SW 1271 (cell line): ENCODE measurements at places on chromosomes 7 and 10.

DNA sequence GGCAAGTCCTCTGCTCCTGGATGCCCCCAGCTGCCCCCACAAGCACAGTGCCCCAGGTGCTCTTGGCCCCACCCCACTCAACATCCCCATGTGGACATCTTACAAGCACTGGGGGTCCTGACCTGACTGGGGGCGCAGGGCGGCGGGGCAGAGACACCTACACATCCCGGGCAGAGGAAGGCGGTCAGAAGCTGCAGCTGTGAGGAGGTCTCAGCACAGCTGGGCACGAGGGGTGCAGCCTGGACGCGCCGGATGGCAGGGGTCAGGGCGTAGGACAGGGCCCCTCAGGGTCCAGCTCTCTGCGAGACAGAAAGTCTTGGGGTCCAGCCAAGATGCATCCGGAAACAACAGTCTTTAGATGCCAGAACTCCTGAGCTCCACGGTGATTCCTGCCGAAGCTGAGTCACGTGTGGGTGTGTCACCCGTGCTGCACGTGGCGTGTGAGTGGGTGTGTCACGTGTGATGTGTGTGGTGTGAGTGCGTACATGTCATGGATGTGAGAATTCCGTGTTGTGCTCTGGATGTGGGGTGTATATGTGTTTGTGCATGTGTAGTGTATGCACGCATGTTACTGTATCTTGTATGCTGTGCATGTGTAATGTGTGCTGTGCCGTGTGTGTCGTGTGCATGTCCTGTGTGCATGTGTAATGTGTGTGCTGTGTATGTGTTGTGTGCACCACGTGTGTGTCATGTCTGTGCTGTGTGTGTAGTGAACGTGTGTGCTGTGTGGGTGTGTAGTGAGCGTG lies 5.1 kb downstream of the VENTX start:
- no peak for DNase-seq

DNA sequence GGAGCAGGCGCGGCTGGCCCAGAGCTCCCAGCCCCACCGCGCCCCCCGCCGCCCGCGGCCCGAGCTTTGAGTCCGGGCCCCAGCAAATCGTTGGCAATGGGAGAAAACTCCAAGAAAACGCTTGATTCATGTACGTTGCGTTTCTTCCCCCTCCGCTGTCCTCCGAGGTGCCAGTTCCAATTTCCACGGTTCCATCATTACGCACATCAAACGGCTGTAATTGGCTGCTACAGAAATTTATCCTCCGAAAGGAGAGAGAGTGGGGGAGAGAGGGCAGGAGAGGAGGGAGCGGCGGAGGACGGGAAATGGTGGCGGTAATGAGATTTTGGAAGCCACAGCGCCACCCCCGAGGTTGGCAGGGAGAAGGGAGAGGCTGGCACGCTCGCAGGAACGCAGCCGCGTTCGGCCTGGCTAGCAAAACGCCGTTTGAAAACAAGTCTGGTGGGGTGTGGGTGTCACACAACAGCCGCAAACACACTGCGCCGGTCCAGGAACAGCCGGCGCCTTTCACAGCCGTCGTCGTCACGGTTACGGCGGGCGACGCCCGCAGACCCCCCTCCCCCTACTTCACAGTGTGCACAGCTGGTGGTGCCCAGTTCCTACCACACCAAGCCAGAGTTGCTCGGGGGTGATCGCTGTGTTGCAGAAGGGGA lies 57.5 kb downstream of the UNCX start:
- DNase-seq, result no peak

- DNase-seq, result no peak
Observed at GRCh38 chr7:110922906-110923305, 168.0 kb upstream of the LRRN3 start.

DNA sequence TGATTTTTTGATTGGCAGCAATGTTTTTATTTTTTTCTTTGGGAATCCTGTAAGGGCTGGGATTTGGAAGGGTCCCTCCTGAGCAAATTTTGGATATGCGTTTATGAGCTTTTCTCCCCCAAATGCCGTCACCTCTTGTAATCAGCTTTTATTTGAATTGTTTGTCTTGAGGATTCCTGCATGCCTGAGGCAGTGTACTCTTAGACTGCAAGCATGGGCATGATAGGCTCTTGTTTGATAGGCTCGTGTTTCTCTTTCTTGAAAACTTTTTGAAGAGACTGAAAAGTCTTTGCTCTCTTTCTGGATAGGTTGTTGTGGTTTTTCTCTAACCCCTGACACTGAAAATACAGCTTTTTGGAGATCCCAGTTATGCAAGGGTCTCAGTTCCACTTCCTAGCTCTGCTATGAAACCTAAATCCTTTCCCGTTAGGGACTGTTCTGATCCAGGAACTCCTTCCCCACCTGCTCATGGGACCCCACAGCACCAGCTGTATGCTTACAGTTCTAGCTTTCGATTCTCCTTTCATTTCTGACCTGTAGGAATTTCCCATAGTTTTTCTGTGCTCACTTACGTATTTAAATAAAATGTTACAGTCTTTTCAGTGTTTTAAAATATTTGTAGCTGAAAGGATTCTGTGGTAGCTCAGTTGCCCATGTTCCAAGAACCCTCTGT lies 17.2 kb downstream of the TSPAN13 start:
- DNase-seq, result no peak

- DNase-seq, result no peak
Observed at GRCh38 chr10:36048236-36048635, 406.1 kb upstream of the FZD8 start.

DNA sequence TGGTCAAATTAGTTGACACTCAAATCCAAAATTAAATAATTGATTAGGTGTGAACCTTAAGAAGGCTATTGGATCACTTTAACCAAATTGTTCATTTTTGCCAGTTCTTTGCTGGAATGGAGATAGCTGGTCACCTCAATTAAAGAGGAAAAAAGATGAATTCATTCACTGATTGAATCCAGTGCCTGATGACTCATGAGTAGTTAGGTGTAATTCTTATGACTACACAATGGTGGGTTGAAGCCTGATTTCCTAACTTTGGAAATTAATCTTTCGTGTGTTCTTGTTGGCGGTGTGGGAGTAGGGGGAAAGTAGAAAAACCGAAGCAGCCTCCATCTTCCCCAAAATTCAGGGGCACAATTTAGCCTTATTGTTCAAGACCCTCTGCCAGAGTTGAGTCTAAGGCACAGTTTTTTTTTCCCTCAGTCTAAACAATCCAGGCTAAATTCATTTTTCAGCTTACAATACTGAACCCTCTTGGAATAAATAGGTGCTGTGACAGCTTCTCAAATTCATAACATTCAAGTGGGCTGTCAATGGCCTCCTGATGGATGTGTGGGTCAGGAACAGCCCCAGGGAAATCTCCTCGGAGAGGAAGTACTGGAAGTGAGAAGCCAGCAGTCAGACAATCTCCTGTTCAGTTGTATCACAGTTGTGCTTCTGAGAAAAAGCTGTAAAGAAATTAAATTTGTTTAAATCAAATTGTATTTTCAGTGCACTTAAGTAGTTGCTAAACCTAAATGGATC lies 356.6 kb downstream of the BBS9 start:
- no peak for DNase-seq

GRCh38 chr7:151705636-151706276 lies 171.2 kb downstream of the PRKAG2 start:
- DNase-seq, result peak; percentile 22

DNA sequence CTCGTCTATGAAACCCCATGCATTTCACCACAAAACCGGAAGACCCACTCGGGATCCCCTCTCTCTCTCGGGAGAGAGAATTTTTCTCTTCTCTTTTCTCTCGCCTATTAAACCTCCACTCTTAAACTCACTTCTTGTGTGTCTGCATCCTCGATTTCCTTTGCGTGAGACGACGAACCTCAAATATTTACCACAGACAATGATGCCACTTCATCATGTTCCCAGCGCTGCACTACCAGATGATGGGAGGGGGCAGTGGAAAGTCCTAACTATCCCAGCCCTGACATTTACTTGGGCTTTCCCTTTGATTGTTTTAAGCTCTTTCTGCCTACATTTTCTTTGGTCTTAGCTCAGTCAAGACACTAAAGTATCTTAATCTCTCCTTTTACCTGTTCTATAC lies 906.7 kb downstream of the GRID1 start:
- DNase-seq, result no peak

DNA sequence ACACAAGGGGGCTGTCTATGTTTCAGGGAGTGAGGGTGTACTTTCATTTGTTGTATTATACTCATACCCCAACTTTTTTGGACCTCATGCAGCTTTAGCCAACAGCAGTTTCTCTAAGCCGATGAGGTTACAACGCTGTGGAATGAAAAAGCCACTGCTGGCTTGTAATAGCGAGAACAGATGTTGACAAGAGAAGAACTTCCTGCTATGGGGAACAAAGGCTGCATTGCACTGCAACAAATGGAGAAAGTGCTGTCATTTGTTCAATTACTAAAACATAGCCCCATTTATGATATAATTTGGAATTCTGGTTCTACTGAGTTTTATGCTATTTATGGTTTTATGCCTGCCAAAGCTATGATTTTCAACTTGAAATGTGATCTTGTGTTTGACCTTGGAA lies 104.2 kb upstream of the TMEM72 start:
- no peak for DNase-seq

DNA sequence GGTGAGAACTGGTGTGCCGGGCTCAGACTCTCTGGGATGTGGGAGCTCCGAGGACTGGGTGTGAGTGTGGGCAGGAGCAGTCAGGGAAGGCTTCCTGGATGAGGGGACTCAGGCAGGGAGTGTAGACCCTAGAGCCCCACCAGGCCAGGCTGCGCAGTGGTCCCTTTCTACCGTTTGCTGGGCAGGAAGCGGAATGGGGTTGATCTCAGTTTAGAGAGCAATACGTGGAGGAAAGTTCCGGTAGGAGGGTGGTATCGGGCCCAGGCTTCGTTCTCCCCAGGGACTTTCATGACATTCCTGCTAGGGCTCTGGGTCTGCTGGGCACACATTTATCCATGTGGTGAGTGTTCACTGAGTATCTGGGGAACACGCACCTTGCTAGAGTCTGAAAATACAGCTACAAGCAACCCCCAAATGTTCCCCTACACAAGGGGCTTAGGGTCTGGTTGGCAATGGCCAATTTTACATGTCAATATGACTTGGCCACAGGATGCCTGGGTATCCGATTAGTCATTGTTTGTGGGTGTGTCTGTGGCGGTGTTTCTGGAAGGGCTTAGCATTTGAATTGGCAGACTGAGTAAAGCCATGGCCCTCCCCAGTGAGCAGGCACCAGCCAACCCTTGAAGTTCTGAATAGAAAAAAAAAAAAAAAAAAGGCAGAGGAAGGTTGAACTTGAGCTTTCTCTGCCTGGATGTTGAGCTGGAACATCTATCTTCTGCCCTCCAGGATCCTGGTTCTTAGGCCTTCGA lies 20.8 kb downstream of the GHRHR start:
- no peak for DNase-seq

GRCh38 chr10:114632869-114633715 lies 25.0 kb downstream of the ABLIM1 start:
- DNase-seq, result peak; percentile 71

GRCh38 chr7:103702454-103702853 lies 256.4 kb upstream of the SLC26A5 start:
- no peak for DNase-seq

DNA sequence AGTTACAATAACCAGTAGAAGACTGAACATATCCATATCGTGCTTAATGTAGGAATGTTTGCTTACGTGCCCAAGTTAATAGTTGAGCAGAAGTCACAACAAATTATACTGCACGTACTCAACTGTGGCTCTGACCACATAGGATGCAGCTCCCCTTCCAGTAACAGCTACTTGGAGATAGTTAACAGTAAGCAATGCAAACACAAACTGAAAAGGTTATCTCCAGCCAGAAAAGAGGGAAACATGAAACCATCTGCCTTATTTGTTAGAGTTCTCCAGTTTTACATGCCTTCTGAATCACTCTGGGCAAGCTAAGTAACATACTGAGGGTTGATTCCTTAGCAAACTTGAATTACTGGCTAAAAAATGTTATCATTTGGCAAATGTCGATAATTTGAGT lies 9.8 kb downstream of the DHX32 start:
- DNase-seq, result no peak

- DNase-seq, result no peak
Observed at GRCh38 chr10:44332465-44332864, 52.4 kb downstream of the CXCL12 start.

- no peak for DNase-seq
Observed at GRCh38 chr10:44781131-44781530, 130.0 kb upstream of the TMEM72 start.

- DNase-seq, result no peak
Observed at GRCh38 chr7:125567686-125568085, 638.1 kb upstream of the POT1 start.

DNA sequence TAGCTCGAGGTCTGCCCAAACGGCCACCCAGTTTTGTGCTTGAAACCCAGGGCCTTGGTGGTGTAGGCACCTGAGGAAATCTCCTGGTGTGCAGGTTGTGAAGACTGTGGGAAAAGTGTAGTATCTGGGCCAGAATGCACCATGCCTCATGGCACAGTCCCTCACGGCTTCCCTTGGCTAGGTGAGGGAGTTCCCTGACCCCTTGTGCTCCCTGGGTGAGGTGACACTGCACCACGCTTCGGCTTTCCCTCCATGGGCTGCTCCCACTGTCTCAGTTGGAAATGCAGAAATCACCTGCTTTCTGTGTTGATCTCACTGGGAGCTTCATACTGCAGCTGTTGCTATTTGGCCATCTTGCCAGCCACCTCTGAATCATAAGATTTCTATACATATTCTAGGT lies 62.4 kb upstream of the CDK6 start:
- no peak for DNase-seq

DNA sequence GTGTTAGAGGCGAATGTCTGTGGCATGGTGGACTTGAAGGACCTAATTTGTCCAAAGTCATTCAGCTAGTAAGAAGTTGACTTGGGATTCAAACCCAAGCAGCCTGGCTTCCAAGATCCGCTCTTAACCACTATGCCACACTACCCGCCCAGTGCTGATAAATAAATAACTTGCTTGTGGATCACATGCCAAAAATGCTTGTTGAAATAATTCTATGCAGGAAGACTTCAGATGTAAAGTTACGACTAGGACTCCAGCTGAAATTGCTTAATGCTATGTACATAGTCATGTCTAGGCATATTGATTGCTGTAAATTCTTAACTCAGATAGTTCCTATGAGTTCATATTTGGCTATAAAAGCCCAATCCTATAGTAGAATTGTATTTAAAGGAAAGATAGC lies 76.0 kb downstream of the PLXDC2 start:
- no peak for DNase-seq

DNA sequence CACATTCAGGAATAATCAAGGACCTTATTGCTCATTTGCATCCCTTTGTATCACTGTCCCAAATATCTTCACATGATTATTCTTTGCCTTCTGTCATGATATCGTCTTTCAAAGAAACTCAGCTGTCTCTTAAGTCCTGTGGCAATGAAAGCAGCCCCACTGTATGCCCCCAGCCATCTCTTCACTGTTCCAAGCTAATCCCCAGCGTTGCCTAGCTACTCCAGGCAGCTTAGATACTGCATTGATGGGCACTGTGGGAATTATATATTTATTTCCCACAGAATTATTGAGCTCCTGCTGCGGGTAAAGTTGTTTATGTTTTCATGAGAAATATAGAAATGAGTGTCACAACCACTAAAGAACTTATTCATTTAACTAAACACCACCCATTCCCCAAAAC lies 38.8 kb downstream of the SND1 start:
- no peak for DNase-seq
